ENCODE measurements at places on chromosomes 16 and 17.

DNA sequence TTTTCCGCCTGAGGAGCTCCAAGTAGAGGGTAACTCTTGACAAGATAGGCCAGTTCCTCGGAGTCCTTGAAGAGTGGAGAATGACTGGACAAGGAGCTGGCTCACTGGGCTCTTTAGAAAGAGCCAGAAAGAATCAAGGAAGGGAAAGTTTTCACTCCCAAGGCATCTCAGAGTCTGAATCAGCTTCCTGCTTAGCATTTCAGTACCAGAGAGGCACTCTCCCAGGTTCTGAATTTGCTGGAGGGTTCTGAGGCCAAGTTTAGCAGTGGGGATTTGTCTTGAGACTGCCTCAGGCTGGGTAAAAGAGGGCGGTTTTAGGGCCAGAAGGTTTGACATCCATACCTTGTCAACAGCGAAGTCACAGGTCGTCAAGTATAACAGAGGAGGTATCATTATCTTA, 25.5 kb downstream of the GP2 start:
- DNase-seq: no peak

- DNase-seq: no peak
Measured at GRCh38 chr17:30517786-30518185, 40.6 kb downstream of the GOSR1 start.

DNA sequence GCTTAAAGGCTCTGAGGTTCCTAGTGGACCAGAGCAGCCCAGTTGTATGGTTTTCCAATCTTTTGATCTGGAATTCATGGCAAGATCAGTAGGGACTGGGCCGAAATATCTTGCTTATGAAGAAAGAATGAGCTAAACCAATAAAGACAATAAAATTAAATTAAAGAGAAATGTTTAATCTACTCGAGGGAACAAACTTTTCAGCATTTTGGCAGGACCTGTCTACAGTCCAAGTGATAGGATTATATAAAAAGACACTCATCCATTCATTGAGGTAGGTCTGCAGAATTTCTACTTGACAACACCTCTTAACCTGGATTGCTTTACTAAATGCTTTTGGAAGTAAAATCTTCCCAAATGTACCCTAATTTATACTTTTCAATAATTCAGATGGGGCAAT, 113.6 kb downstream of the AXIN2 start:
- no peak for DNase-seq

- DNase-seq: no peak
Measured at GRCh38 chr16:13953501-13953900, 33.5 kb downstream of the ERCC4 start.

DNA sequence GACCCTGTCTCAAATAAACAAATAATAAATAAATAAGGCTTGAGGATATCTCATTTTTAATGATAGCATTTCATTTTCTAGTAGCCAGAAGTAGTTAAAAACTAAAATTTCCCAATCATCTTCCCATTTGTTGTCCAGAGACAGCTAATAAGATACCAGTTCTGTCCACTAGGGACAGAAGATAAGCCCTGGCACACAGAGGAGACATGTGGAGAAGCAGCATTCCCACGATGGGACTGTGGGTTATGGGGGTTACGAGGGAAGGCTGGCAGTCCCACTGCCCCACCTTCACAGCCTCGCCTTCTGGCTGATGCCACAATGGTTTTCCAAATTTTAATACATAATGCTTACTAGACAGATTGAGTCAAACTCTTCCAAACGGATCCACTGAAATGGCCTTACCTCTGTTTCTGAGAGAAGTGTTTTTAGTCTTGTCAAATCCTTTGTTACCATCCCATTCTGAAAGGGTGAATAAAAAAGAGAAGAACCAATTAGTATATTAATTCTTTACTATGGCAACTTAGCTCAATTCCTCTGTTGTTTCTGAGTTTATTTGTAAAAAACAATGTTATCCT, 44.2 kb downstream of the HELZ start:
- peak; percentile 38 for DNase-seq

DNA sequence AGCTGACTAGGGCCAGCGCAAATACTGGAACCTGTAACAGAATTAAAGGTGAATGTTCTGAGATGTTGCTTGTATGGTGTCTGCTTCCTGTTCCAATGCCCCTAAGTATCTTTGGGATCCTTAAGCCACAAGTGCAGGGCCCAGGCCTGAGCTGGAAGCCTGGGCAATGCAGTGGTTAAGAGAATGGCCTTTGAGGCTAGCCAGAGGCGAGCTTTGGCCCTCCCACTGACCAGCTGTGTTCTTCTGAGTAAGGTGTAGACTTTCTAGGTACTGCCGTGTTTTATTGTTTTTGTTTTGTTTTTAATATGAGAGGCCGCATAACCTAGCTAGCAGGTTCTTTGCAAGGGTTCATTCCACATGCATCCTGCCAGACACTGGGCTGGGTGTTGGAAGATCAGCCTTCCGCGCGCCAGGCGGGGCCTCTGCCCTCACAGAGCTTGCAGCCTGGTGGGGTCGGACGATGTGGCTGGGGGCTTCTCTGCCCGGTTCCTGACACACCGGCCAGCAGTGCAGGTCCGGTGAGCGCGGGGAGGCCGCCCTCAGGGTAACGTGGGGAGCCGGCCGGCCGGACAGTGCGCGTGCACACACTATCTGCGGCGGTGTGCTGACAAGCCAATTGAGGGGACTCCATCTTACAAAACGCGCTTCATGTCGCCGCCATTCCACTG, 551 bp upstream of the MLX start:
- DNase-seq: no peak

GRCh38 chr16:4689091-4689671, 4.2 kb upstream of the NUDT16L1 start:
- DNase-seq: no peak

GRCh38 chr17:41265078-41265477, at the start of gene KRTAP9-6:
TSS of gene KRTAP9-6 (plus strand) at chr17:41265378. CDS start at chr17:41265378, 0 bp downstream.
- DNase-seq: no peak

- no peak for DNase-seq
Measured at GRCh38 chr16:59975953-59976352, 1241.8 kb upstream of the GOT2 start.

- DNase-seq: no peak
Measured at GRCh38 chr17:36728030-36728991, 126.9 kb downstream of the MRM1 start.

- DNase-seq: peak; percentile 57
Measured at GRCh38 chr17:40317345-40317873, 8.4 kb downstream of the RARA start.

- DNase-seq: no peak
Measured at GRCh38 chr17:21354796-21355385, 21.3 kb upstream of the KCNJ12 start.

- DNase-seq: no peak
Measured at GRCh38 chr16:35305476-35305875, 1846.1 kb downstream of the TP53TG3F start.

DNA sequence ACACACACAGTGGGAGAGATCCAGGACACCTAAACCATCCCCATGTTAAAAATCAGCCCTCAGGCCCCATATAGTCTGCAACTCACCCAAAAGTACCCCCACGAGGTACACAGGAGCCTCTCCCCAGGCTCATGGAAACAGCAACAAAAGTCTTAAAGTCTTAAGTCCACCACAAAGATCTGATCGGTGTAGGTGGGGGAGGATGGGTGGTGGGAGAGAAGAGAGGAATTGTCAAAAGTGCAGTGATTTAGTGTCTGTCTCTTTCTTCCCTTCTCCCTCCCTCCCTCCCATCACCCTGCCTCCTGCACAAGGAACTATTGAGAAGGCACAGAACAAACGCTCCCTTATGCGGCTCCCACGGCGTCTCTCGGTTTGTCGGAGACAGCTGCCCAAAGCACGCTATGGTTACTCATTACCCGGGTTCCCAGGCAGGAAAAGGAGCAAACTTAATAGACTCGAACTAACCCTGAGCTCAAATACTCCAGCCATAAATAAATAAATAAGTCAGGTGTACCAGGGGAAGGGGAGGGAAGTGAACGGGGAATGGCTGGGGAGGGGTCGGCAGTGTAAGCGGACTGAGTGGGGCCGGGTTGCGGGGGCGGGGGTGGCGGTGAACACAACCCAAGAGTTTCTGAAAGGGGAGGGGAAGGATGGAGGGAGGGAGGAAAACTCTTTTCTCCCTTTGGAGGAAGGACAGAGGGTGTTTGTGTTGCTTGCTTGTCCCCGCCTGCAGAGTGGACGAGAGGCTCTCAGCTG, 477.4 kb downstream of the SLC39A11 start:
- DNase-seq: no peak

DNA sequence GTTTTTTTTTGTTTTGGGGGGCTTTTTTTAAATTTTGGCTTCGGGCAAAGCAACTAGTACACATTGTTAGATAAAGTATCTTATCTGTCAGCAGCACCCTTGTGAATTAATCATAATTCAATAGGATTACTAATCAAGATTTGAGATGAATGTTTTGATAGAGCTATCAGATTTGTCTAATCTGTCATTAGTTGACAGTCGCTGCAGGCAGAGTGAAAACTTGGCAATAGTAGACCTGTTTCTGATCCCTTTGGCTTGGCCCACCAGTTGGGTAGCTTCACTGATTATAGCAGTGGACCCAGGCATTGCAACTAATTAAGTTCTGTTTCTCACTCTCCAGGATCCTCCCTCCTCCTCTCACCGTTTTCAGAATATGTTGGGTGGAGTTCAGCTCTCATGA, 258.6 kb downstream of the IRX3 start:
- DNase-seq: no peak

DNA sequence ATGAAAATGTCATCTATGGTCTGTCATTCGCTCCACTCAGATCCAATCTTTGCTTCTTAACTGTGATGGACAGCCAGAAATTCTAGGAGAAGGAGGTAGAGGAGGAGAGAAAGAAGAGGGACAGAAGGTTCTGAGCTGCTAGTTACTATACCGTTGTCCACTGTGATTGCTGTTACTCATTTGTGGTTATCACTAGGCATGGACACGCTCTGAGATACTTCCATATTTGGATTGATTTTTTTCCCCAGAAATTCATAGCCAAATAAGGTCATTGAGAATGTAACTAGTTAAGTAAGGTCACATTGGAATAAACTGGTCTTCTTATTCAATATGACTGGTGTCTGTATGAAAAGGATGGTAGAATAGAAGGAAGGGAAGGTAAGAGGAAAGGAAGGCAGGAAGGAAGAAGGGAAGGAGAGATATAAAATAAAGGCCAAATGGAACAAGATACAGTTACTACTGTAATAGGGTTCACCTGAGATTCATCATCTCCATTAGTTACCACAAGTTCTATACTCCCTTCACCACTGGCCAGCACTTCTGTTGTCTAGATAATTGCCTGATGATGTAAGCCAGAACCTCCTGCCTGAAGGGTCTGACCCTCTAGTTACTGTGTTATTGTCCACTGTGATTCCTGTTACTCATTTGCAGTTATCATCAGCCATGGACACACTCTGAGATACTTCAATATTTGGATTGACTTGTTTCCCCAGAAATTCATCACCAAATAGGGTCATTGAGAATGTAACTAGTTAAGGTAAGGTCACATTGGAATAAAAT, 2.9 kb downstream of the KRTAP9-7 start:
- no peak for DNase-seq

- no peak for DNase-seq
Measured at GRCh38 chr17:81888105-81888987, 3.0 kb downstream of the ALYREF start.

DNA sequence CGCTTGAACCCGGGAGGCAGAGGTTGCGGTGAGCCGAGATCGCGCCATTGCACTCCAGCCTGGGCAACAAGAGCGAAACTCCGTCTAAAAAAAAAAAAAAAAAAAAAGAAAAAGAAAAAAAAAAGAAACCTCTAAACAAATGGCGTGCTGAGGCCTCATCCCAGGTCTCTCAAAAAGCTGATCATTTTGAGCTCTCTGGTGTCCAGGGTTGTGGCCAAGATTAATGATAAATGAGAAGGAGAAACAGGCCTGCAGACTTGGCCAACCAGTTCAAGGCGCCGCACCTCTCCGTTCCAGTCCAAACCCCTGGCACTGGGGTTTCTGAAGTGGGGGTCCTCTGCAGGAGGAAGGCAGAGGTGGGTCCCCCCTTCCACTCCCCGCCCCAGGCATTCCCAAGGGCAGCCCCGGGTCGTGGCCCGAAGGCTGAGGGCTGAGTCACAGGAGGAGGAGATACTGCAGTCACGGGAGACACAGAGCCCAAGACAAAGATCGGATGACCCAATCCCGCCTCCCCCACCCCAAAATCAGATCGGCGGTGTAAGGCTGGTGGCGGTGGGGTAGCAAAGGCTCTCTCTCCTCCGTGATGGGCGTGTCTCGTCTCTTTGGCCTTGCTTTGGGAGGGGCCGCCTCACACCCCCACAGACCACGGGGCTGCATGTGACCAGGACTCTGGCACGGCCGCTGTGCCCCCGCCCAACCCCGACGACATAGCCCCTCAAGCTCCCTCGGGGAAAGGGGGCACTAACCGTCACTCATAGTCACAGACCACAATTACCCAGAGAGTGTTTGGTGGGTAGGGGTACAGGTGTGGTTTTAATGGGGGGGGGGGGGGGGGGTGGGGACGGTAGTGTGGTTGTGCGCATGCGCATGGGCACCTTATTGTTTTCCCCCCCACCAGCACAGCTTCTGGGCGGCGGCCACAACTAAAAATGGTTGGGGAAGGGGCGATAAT, 1.1 kb downstream of the VAT1 start:
- DNase-seq: no peak

DNA sequence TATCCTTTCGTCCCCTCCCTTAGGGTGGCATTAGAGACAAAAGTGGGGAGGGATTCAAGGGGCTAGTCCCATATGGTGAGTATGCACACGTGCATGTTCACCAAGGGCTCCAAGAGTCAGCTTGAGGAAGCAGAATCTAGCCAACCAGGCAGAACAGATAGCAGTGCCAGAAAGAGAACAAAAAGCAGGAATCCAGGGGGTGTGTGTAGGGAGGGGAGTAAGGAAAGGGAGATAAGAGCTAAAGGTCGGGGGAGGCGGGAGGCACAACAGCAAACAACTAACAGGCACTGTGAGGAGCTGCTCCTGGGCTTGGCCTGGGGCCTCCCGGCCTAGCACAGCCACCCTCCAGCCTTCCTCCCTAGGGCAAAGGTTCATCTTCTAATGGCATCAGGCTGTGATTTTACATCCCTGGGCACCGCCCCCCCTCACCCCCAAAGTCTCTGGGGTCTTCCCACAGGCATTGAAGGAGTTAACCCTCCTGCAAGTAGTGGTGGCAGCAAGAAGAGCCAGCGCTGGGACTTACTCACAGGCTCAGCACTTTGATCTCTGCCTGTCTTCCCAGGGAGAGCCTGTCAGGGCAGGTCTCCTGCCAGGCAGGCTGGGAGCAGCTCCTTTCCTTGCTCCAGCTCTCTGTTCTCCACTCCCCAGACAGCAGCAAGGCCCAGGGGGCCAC, 12.4 kb upstream of the SUPT4H1 start:
- DNase-seq: no peak

- no peak for DNase-seq
Measured at GRCh38 chr16:67460168-67460567, 20.8 kb downstream of the ATP6V0D1 start.

GRCh38 chr17:73521376-73521775, 122.9 kb downstream of the SDK2 start:
- DNase-seq: no peak

GRCh38 chr16:71635632-71636031, 9.6 kb downstream of the MARVELD3 start:
- no peak for DNase-seq

GRCh38 chr16:31064882-31065461, 9.1 kb downstream of the ZNF668 start:
- DNase-seq: peak; percentile 91
